Activated naive CD4-positive, alpha-beta T cell treated with anti-CD3 and anti-CD28 coated beads, Interleukin-2, amount 50 U/mL, for 72 hours (primary cell): ENCODE measurements at places on chromosomes 3 and 15.

GRCh38 chr3:32577581-32578556 is 7.2 kb upstream of the DYNC1LI1 start:
- DNase-seq, result no peak

DNA sequence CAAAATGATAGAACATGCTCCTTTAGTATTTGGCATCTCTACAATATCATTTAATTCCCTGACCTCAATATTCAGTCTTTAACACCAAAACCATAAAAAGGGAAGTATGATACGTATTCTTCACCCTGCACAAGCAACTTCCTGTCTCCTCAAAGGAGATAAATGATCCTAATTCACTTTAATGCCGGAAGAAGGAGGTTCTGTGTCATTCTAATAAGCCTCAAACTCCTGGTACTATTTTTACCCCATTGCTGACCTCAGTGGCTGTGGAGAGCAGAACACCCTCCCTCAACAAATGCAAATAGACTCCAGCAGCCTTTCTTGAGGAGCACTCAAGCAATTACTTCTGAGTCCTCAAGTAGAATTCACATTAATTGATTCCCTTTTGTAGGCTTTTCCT is 173.3 kb downstream of the TMEM108 start:
- no peak for DNase-seq

DNA sequence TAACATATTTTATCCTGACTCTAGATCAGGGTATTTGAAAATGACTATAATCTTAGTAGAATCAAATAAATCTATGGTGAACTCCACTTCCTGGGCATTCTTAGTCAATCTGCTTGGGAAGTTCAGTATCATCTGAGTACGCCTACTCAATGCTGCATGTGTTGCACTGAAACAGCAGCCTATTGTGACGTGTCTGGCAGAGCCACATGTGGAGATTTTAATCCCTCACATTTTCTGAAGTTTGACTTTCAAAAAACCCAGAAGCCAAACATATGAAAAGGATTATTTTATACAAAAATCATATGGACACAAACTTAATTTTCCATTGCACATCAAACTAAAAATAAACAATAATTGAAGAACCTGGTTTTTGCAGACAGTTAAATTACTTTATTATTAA is 798.3 kb downstream of the ROBO1 start:
- no peak for DNase-seq

DNA sequence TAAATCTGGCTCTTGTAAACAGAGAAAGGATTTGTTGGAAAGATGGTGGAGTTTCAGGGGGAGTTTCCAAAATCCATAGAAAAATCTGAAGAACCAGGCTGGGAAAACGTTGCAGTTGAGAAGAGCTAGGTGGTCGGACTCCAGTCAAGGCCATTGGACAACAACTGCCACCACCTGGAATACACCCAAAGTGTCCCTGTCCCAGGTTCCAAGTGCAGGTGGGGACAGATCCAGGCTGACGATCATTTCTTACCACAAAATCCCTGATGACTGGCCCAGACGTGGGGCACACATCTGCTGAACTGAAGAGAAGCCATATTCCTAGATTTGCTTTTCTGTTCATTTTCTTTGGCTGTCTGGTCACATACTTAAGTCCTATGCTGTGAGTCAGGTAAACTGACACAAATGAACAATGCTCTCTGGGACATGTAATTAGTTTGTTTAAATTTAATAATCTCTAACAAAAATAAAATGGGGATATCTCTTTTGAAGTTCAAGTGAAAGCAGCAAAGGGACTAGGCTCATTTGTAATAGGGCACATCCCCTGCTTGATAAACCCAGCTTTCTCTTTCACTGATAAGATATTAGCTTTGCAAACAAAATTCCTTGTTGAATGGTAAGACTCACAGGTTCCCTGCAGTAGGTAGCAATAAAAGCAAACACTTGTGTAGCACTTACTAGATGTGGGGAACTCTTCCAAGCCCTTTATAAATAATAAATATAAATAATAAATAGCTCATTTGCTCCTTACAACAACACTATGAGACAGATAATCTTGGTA is 88.5 kb downstream of the MYLK start:
- no peak for DNase-seq

- DNase-seq, result no peak
These were observed 374.1 kb downstream of the EFHB start for GRCh38 chr3:19559724-19560442.

DNA sequence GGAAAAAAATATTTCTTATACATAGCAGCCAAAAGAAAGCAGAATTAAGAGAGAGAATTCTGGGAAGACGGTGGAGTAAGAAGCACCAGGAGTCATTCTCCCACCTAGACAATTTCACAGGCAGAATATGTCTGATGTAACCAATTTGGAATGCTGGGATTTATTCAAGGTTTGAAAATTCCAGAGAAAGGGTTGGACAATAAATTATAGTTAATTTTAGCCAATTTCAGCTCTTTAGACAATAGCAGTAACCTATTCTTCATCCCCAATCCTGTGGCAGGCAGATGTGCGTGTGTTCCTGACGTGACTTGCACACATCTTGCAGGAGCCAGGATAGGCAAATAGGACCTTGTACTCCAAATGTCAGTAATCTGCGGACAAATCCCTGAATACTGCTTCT is 541.0 kb upstream of the NAALADL2 start:
- DNase-seq, result no peak

GRCh38 chr3:105504440-105504951 is 137.8 kb downstream of the ALCAM start:
- no peak for DNase-seq

GRCh38 chr15:49697121-49697520 is 76.3 kb downstream of the DTWD1 start:
- DNase-seq, result no peak

DNA sequence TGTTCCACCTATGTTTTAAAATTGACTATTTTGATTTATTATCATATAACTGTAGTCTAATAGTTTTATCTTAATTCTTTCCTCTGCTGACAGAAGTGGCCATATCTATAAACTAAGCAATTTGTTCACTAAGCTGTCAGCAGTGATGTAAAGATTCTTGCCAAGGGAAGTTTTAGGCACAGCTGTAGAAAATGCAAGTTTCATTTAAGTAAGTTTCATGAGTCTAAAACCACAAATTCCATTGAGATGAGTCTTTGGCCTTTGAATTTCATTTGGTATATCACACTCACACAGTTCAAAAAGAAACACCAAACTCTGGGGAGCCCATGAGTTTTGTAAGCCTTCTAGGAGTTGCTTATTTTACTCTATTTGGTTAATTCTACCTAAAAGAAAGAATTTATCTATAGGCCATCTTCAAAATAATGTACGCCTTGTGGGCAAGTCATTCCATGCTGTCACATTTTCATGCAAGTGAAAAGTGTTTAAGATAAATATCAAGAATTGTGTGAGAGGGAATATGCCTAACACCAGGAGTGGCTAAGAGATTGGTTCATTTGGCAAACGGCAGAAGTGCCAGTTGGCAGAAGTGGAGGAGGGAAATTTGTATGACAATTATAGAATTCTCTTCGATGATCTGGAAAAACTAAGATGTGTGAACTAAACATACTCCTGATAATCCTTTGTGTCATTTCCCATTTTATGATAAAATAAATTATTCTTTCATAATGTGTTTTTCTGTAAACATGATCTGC is 292.9 kb downstream of the ZIC4 start:
- DNase-seq, result no peak

DNA sequence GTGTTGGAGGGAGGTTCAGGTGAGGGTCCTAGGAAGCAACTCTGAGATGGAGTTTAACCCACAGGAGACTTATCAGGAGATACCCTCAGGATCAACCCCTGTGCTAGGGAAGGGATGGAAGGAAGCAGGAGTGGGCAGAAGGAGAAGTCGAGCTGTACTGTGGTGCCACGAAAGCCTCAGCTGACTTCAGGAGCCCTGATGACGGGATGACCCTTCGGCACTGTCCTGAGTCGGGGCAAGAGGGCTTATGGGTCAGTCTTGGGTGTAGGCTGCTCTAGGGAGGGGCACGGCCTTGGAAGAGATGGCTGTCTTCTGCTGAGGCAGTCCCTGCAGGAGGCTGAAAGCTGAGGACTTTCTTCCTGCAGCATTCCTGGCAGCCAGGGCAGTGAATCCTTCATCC is 7.7 kb downstream of the CLEC3B start:
- DNase-seq, result no peak

- DNase-seq, result no peak
These were observed 65.4 kb upstream of the ZNF148 start for GRCh38 chr3:125440559-125440955.

DNA sequence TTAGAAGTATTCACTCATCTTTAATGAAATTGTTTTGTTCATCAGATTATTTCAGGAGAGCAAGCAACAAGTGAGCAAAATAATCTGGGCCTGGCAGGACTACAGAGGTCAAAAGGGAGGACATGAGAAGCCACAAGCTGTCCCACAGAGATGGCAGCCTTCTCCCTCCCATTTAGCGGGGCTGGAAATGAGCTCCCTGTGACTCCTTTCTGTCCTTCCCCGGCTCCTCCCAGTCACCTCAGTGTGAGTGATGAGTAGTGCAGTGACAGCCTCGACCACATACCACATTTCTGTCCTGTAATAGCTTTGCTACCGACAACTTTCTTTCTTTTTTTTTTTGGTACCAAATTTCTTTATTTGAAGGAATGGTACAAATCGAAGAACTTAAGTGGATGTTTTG is 38.0 kb downstream of the RAB7A start:
- no peak for DNase-seq

GRCh38 chr15:74375303-74375693 is 7.9 kb upstream of the CYP11A1 start:
- DNase-seq, result peak; percentile 68

DNA sequence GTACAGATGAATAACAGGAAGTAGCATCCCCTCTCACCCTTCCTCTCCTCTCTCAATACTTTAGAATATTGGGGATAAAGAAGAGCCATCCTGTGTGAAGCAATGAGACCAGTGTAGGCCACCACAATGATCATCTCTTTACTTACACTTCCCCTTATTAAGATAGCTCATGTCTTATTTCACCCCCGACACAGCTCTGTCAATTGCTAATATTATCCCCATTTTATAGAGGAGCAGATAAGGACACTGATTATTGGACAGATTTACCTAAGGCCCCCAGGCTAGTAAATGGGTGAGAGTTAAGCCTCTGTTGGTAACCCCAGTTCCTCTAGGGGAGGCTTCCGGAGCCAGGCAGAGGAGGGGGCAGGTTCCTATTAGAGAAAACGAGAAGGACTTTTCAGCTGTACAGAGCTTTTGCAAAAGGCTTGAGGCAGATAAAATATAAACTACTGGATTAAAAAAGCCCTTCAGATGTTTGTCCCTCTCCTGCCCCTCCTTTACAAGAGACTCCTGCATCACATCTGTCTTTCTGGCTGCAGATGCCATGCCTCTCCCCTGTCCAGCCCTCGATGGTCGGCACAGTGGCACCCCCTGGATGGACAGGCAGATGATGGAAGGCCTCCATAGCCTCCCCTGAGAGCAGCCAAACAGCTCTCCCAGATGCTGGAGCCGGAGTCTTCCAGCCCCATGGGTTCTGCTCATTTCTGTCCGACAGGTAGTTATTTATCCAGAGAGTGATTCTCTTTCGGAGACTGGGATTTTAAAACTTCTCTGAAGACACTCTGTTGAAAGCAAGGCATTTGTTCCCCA is 49.4 kb upstream of the LCTL start:
- DNase-seq, result no peak

DNA sequence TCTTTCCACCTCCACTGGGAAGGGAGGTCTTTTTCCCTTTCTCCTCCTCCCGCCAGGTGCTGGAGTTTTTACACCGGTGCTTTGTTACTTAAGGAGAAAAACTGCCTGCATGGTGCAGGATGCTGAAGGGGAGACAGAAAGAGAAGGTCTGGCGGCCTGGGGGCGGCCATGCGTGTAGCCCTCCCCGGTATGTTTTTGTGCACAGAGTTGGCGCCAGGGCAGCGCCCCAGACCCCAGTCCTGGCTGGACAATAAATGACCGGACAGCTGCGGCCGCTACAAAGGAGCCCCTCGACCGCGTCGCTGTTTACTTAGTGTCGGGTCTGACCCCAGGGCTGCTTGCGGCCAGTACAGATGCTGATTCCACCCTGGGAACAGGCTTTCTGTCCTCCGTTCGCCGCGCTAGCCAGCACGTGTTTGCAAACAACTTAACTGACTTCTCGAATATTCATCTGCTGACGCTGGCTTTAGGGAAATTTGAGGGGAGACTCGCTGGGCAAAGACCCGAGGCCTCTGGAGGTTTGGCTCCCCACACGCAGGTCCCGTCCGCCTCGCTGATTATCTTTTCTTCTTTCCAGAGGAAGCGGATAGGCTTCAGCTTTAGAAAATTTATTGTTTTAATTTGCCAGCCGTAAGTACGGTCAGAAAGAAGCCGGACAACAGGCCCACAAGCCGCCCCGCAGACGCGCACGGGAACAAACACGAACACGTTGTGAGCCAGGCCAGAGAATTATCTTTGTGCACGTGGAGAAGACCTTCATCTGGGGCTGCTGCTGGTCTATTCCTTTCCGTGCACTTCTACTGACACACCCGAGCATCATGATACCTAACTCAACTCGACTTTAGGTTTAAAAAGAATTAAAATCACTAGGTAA is 46.9 kb downstream of the ZIC4 start:
- no peak for DNase-seq

DNA sequence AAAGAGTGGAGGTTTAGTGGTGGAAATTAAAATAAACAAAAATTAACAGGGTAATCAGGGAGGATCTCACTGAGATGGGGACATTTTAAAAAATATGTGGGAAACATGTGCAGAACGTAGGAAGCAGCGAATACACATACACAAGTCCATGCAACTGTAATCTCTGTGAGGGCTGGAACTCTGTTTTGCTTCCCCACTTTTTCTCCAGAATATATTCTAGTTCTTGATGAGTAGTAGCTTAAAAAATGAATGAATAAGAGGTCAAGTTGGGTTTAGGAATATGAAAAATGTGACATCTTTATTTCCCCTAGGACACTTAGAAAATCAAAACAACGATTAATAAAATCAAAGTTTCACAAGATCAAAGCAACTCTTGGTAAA is 312.2 kb upstream of the ZNF717 start:
- no peak for DNase-seq

GRCh38 chr3:14188041-14188754 is 9.6 kb downstream of the LSM3 start:
- DNase-seq, result no peak

DNA sequence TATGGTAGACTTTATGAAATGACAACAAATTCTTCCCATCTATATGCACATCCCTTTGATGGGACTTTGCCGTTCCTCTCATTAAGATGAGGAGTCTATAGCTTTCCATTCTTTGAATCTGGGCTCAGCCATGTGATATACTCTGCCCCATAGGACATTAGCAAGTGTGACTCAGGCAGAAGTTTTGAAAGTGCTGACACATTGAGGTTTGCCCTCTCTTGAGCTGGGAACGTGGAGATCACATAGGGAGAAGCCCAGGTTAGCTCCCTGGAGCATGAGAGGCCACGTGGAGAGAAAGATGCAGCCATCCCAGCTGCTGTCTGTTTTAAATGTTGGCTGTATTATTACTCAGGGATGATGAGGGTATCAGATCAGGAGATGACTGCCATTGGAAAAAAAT is 67.7 kb upstream of the OXTR start:
- no peak for DNase-seq

DNA sequence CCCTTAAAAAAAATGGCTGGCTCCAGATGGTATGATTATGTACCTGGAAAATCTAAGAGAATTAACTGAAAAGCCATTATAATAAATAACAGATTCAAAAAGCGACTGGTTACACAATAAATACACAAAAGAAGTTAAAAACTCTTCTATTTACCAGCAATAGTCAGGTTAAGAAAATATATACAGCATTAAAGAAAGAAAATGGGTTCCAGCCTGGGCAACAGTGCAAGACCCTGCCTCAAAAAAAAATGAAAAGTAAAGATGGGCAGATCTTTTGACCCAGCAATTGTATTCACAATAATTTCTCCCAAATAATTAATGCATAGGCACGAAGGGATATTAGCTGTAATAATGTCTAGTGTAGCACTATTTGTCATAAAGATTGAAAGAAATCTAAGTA is 8.7 kb downstream of the TBC1D5 start:
- no peak for DNase-seq
